ENCODE measurements at places on chromosomes 3 and 15. TPM values are rescaled to one million over a fixed set of nuclear protein-coding genes. Genes with fewer than 3 reads are reported as not detected.

The ZNF80 gene
- not detected for total RNA-seq

The CCR1 gene
- total RNA-seq, result not detected

The LRCH3 gene
- 15.4 TPM for total RNA-seq

The CA12 gene
- total RNA-seq, result 211 TPM

The EPHA3 gene
- total RNA-seq, result 0.14 TPM

The PIGBOS1 gene
- total RNA-seq, result 8.2 TPM

The VGLL4 gene
- total RNA-seq, result 56.7 TPM

The AP3B2 gene
- total RNA-seq, result under 0.01 TPM

The KNG1 gene
- not detected for total RNA-seq

The CD276 gene
- total RNA-seq, result 71.6 TPM

The EFCC1 gene
- not detected for total RNA-seq

The RYR3 gene
- under 0.01 TPM for total RNA-seq

The UROC1 gene
- total RNA-seq, result not detected

The ABI3BP gene
- 3.1 TPM for total RNA-seq

The SERPINI2 gene
- not detected for total RNA-seq

The KLHDC8B gene
- 168 TPM for total RNA-seq

The C3orf20 gene
- not detected for total RNA-seq

The PSTPIP1 gene
- total RNA-seq, result 0.36 TPM

The ZNF502 gene
- 6.2 TPM for total RNA-seq

The CTSH gene
- 346 TPM for total RNA-seq

The P2RY12 gene
- total RNA-seq, result not detected

The CNTN4 gene
- total RNA-seq, result not detected

The FAM3D gene
- 8.5 TPM for total RNA-seq

The MESP2 gene
- total RNA-seq, result 0.21 TPM

The PARP16 gene
- 2.1 TPM for total RNA-seq

The HDDC3 gene
- total RNA-seq, result 37.6 TPM

The CD200 gene
- under 0.01 TPM for total RNA-seq

The IGF2BP2 gene
- total RNA-seq, result 67.6 TPM

The LRTM1 gene
- not detected for total RNA-seq

The RBP2 gene
- total RNA-seq, result not detected

The PDZRN3 gene
- total RNA-seq, result 0.34 TPM

The ADAMTS17 gene
- 1.0 TPM for total RNA-seq

The PATL2 gene
- total RNA-seq, result under 0.01 TPM

The SCAPER gene
- total RNA-seq, result 7.2 TPM

The GREM1 gene
- 0.07 TPM for total RNA-seq

The GXYLT2 gene
- total RNA-seq, result 11.2 TPM

The ITGA11 gene
- under 0.01 TPM for total RNA-seq

The ISLR gene
- not detected for total RNA-seq

The FBXO40 gene
- total RNA-seq, result not detected

The CHRNA3 gene
- total RNA-seq, result not detected

The THRB gene
- total RNA-seq, result 14.2 TPM

The GATA2 gene
- not detected for total RNA-seq

The IL5RA gene
- not detected for total RNA-seq

The MEGF11 gene
- total RNA-seq, result not detected

The PRKCD gene
- total RNA-seq, result 4.4 TPM

The IVD gene
- total RNA-seq, result 21.5 TPM

The TEX55 gene
- total RNA-seq, result not detected

The LRRIQ4 gene
- total RNA-seq, result not detected

The LRIG1 gene
- total RNA-seq, result 30.4 TPM

The SEMA6D gene
- 1.0 TPM for total RNA-seq

The MNS1 gene
- total RNA-seq, result not detected

The TLR9 gene
- total RNA-seq, result 0.07 TPM

The CYP8B1 gene
- not detected for total RNA-seq

The GSK3B gene
- total RNA-seq, result 89.9 TPM

The CD86 gene
- 0.07 TPM for total RNA-seq

The EXD1 gene
- total RNA-seq, result 0.21 TPM

The CGNL1 gene
- 1.4 TPM for total RNA-seq

The SKOR1 gene
- total RNA-seq, result under 0.01 TPM

The DNAJA4 gene
- total RNA-seq, result 5.8 TPM
